Suprapubic skin (tissue), 4 donors: ENCODE measurements at places on chromosomes 2 and 18. TPM values are rescaled to one million over a fixed set of nuclear protein-coding genes. Genes with fewer than 3 reads are reported as not detected.
A peak's percentile ranks its signal among the peaks of the same experiment; 100 is the strongest.

GRCh38 chr18:12948050-12948804 is 416 bp downstream of the SEH1L start:
- H3K4me3 ChIP-seq, result peak overlapping the region; percentile 75
- DNase-seq, result peak; percentile 98
- peaks cover 29% of the 10 kb centered on the region for H3K4me1 ChIP-seq
- H3K27me3 ChIP-seq, result no peaks in the 10 kb centered on the region

DNA sequence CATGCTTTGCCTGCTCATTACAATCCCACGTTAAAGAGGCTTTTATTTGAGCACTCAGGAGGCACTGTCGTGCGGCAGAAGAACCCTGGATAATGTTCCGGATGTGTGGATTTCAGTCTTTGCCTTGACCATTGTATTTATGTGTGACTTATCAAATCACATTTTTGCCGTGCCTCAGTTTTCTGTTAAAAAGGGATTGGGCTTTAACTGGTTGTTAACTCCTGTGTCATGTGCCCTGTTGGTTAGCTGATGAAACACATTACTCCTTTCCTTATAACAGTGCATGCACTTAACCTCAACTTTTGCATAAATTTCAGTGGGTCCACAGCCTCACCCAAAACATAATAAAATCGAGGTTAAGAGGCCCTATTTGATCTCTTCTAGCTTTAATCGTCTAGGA is 52.7 kb downstream of the NAB1 start:
- H3K36me3 ChIP-seq, result no peaks in the 10 kb centered on the region
- H3K4me3 ChIP-seq, result no peak overlapping the region
- H3K4me1 ChIP-seq, result no peaks in the 10 kb centered on the region
- no peak for DNase-seq
- no peaks in the 10 kb centered on the region for H3K27me3 ChIP-seq

- no peaks in the 10 kb centered on the region for H3K4me1 ChIP-seq
- H3K27ac ChIP-seq, result no peak overlapping the region
- no peaks in the 10 kb centered on the region for H3K27me3 ChIP-seq
- no peak for DNase-seq
These were observed 39.5 kb upstream of the TACR1 start for GRCh38 chr2:75238670-75239330.

DNA sequence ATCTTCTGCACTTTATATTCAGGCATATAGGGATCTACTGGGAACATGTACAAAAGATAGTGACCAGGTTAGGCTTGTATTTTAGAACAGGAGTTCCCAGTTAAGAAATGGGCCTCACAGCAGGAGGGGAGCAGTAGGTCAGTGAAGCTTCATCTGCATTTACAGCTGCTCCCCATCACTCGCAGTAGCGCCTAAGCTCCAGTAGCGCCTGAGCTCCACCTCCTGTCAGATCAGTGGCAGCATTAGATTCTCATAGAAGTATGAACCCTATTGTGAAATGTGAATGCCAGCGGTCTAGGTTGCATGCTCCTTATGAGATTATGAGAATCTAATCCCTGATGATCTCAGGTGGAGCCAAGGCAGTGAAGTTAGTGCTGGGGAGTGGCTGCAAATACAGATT is 224.4 kb upstream of the CYRIA start:
- H3K36me3 ChIP-seq, result no peaks in the 10 kb centered on the region
- H3K4me1 ChIP-seq, result no peaks in the 10 kb centered on the region
- DNase-seq, result no peak
- no peaks in the 10 kb centered on the region for H3K27me3 ChIP-seq

DNA sequence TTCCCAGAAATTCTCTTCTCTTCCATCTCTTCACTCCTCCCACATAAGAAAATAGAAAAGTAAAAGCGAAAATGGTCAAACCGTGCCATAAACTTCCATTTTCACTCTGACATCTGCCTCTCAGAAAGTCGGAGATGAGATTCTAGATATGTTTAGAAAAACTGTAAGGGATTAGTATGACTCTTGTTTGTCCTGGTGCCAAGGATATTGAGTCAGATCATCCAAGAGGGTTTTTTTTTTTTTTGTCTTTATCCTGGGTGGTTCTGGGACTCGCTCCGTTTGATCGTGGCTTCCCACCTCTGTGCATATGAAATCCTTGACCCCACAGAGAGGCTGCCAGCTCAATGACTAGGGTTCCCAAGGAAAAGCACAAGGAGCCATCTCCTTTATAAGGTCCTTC is 17.3 kb downstream of the EN1 start:
- DNase-seq, result peak; percentile 28
- peaks cover 47% of the 10 kb centered on the region for H3K27me3 ChIP-seq
- peaks cover 18% of the 10 kb centered on the region for H3K4me1 ChIP-seq
- H3K36me3 ChIP-seq, result no peaks in the 10 kb centered on the region
- peak overlapping the region; percentile 61 for H3K27ac ChIP-seq

DNA sequence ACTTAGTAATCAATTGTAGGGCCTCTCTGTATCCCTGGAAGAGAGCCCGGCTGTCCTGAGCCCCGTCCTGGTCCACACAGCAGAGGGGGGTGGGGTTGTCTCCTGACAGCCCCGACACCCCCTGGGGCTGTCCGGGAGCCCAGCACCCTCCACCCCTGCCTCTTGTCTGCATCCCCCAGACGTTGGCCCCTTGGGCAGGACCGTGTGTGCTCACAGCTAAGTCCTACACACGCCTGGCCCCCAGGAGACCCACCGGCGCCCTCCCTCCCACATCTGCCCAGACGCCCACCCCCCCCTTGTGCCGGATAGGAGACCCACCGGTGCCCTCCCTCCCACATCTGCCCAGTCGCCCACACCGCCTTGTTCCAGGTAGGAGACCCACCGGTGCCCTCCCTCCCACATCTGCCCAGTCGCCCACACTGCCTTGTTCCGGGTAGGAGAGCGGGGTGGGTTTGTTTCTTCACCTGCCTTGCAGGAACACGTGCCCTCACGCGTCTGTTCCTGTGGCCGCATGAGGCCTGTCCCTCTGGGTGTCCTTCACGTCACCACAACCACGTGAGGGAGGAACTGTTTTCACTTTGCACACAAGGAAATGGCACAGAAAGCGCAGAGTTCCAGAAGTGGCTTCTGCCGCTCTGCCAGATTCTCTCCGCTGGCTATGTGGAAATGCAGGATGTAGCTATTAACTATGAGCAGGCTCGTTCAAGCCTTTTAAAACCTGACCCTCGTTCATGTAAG is 61.1 kb upstream of the NFATC1 start:
- no peaks in the 10 kb centered on the region for H3K4me1 ChIP-seq
- peaks cover 74% of the 10 kb centered on the region for H3K36me3 ChIP-seq
- H3K27me3 ChIP-seq, result no peaks in the 10 kb centered on the region
- no peak overlapping the region for H3K27ac ChIP-seq

DNA sequence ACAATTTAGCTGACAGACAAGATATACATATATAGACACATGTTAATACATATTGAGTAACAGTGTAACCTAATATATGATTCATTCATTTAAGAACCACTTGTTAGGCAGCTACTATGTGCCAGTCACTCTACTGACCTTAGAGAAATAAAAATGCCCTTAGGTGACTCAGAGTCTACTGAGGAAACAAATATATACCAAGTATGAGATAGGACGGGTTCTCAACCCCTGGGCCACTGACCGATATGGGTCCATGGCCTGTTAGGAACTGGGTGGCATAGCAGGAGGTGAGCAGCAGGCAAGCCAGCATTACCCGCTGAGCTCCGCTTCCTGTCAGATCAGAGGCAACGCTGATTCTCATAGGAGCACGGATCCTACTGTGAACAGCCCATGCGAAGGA is 14.8 kb downstream of the STRN start:
- peak overlapping the region; percentile 61 for H3K27ac ChIP-seq
- no peaks in the 10 kb centered on the region for H3K27me3 ChIP-seq
- no peak overlapping the region for H3K4me3 ChIP-seq
- H3K4me1 ChIP-seq, result peaks cover 31% of the 10 kb centered on the region
- no peak for DNase-seq
- H3K36me3 ChIP-seq, result no peaks in the 10 kb centered on the region

DNA sequence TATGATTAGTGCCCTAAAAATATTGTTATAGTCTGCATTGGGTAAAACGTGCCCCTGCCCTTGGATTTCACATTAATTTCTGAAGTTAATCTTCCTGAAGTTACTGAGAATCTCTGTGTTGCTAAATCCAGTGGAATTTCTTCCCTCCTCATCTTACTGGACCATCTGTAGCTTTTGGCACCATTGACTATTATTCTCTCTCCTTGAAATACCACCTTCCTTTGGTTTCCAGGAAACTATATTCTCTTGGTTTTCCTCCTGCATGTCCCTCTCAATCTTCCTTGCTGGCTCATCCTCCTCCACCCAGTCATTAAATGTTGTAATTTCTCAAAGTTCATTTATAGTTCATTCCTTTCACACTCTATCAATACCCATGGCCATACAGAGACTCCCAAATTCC is 110.6 kb upstream of the SLC35G4 start:
- H3K27ac ChIP-seq, result no peak overlapping the region
- H3K36me3 ChIP-seq, result no peaks in the 10 kb centered on the region
- H3K27me3 ChIP-seq, result no peaks in the 10 kb centered on the region
- H3K4me1 ChIP-seq, result no peaks in the 10 kb centered on the region
- no peak overlapping the region for H3K4me3 ChIP-seq

GRCh38 chr2:65518751-65519150 is 86.4 kb upstream of the SPRED2 start:
- no peak overlapping the region for H3K4me3 ChIP-seq
- no peak for DNase-seq
- H3K27ac ChIP-seq, result no peak overlapping the region
- H3K4me1 ChIP-seq, result no peaks in the 10 kb centered on the region
- H3K36me3 ChIP-seq, result no peaks in the 10 kb centered on the region
- no peaks in the 10 kb centered on the region for H3K27me3 ChIP-seq

DNA sequence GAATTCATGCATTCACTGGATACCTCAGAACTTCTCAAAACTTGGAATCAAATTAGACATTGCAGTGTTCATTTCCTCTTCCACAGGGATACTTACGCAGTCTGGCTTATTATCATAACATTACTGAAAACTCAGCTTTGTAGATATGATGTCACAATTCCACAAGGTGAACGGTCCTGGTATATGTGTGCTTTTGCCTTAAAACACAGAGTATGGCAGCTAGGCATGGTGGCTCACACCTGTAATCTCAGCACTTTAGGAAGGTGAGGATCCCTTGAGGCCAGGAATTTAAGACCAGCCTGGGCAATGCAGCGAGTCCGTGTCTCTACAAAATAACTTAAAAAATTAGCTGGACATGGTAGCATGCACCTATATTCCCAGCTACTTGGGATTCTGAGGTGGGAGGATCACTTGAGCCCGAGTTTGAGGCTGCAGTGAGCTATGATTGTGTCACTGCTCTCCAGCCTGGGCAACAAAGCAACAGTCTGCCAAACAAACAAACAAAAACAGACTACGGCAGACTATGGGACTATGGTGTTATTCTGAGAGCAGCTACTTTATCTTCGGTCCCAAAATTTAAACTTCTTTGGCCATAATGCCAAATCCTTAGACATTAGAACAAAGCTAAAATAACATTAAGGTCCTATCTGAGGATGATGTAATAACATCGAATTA is 1191.9 kb upstream of the SLC39A10 start:
- no peak for DNase-seq
- H3K36me3 ChIP-seq, result no peaks in the 10 kb centered on the region
- no peaks in the 10 kb centered on the region for H3K4me1 ChIP-seq
- no peaks in the 10 kb centered on the region for H3K27me3 ChIP-seq

DNA sequence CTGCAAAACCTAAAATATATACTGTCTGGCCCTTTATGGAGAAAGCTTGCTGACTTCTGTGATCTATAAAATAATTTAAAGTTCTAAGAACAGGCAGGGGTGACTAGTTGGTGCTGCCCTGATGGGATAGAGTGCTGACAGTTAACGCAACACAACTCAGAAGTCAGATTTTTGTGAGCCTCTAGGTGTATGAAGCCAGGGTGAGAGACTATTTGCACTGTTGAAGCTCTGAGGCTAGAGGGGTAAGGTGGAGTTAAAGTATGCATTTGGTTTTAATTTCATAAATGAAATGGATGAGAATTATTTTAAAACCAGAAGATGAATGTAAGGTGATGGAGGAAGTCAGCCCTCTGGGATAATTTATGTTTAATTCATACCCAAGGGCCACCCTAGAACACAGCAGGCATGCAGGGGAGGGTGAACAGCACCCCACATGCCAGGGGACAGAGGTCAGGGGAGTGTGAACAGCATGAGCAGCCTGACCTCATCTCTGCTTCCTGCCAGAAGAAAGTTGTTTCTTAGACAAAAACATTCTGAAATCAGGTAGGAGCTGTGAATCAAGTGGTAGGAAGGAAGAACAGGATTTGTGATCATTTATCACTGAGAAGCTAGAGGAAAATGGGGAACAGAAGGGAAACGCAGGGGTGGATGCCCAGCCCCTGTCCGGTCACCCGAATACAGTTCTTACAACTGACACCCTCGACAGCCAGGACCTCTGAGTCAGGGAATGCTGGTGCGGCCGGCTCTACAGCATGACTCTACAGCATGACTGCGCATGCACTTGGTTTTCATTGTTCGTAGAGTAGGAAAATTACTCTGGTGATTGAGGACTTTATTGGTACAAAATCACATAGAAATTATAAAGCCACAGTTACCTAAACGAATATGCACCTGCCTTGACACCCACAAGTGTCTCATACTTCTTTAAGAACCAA is 93.1 kb downstream of the MBP start:
- H3K27me3 ChIP-seq, result no peaks in the 10 kb centered on the region
- no peak overlapping the region for H3K27ac ChIP-seq
- H3K36me3 ChIP-seq, result no peaks in the 10 kb centered on the region
- DNase-seq, result no peak
- H3K4me3 ChIP-seq, result no peak overlapping the region

- H3K27ac ChIP-seq, result no peak overlapping the region
- DNase-seq, result no peak
- H3K4me3 ChIP-seq, result no peak overlapping the region
- peaks cover 4% of the 10 kb centered on the region for H3K36me3 ChIP-seq
These were observed 14.3 kb downstream of the GATA6 start for GRCh38 chr18:22183698-22184170.

- H3K36me3 ChIP-seq, result no peaks in the 10 kb centered on the region
- no peak for DNase-seq
- peaks cover 43% of the 10 kb centered on the region for H3K4me1 ChIP-seq
- no peaks in the 10 kb centered on the region for H3K27me3 ChIP-seq
- H3K4me3 ChIP-seq, result no peak overlapping the region
These were observed 1.3 kb upstream of the STAT1 start for GRCh38 chr2:191015239-191015638.

GRCh38 chr2:55141572-55142413 is 90.3 kb downstream of the CLHC1 start:
- H3K27me3 ChIP-seq, result no peaks in the 10 kb centered on the region
- no peak overlapping the region for H3K4me3 ChIP-seq
- H3K4me1 ChIP-seq, result peaks cover 16% of the 10 kb centered on the region
- peak overlapping the region; percentile 38 for H3K27ac ChIP-seq
- H3K36me3 ChIP-seq, result no peaks in the 10 kb centered on the region

TOGARAM2 gene
- total RNA-seq, result 4.9 TPM

ALPP gene
- total RNA-seq, result not detected

MYL1 gene
- not detected for total RNA-seq

ZNF532 gene
- total RNA-seq, result 46.2 TPM

IL1A gene
- not detected for total RNA-seq

LINC00305 gene
- total RNA-seq, result not detected

DTNB gene
- total RNA-seq, result 26.6 TPM
